Adrenal gland (tissue), 19 donors: ENCODE measurements at places on chromosomes 3 and 15.

DNA sequence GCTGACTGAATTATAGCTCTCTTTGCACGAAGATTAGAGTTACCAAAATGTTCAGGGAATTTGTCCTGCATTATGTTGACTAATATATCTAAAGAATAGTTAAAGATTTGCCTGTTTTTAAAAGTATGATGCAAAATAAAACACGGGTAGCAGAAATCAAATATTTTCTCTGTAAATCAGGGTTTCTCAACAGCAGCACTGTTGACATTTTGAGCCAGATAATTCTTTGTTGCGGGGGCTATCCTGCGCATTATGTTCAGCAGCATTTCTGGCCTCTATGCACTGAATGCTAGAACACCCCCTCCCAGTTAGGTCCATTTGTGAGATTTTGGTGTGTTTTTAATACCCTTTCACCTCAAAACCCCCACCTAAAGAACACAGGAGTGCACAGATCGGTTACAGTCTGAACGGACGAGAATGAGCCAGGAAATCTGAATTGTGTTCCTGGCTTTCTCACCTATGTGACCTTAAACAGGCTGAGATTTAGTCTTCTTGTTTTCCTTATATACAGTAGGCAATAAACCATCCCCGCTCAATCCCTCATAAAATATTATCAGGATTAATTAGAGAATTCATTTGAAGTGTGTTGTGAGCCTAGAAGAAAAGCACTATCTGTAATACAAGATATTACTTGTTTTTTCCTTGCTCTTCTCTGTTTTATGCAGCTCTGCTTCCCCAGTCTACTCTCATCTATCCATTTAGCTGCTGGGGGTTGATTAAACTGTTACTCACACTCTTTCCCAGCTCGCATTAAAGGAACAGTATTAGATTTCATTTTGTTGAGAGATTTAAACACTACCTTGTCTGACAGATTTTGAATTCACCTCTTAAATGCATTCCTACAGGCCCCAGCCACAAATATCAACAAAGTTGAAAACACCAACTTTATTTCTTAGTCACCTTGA is 247.5 kb upstream of the GOLIM4 start:
- no peaks in the 10 kb centered on the region for H3K36me3 ChIP-seq
- no peak overlapping the region for H3K27ac ChIP-seq
- no peak overlapping the region for H3K4me3 ChIP-seq
- H3K27me3 ChIP-seq = no peaks in the 10 kb centered on the region
- DNase-seq = no peak
- H3K4me1 ChIP-seq = no peaks in the 10 kb centered on the region

GRCh38 chr15:83848315-83849050 is 194.6 kb downstream of the ADAMTSL3 start:
- no peak overlapping the region for H3K4me3 ChIP-seq
- no peaks in the 10 kb centered on the region for H3K27me3 ChIP-seq
- peak overlapping the region; percentile 38 for H3K27ac ChIP-seq

DNA sequence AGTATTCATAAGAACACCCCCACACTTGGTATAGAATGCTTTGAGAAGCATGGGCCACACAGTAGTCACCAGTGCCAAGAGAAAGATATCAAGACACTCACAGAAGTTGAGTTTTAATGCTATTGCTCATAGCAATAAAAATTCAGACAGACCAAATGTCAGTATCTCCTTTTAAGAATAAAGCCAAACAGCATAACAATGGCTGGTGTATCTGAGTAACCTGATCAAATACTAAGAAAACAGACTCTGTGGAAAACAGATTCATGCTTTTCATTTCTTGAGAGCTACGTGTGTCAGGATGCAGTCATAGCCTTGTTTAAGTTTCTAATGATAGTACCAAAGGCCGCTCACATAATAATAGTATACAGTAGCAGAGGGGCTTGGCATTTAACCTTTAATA is 778.5 kb downstream of the MECOM start:
- H3K27me3 ChIP-seq = no peaks in the 10 kb centered on the region
- H3K36me3 ChIP-seq = no peaks in the 10 kb centered on the region
- DNase-seq = no peak
- no peaks in the 10 kb centered on the region for H3K4me1 ChIP-seq
- H3K27ac ChIP-seq = no peak overlapping the region

DNA sequence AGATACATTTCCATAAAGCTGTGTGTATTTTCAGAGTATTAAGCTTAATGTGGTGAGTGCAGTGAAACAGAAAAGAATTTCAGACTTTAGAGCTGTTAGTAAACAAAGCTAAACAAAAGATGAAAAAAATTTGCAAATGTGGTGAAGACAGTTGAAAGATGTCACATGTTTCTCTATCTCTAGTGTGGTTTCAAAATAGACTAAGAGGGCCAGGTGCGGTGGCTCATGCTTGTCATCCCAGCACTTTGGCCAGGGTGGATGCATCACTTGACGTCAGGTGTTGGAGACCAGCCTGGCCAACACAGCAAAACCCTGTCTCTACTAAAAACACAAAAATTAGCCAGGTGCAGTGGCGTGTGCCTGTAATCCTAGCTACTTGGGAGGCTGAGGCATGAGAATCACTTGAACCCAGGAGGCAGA is 466.0 kb upstream of the NR2F2 start:
- H3K4me1 ChIP-seq = no peaks in the 10 kb centered on the region
- no peak overlapping the region for H3K4me3 ChIP-seq
- no peak overlapping the region for H3K27ac ChIP-seq
- H3K27me3 ChIP-seq = peaks cover 4% of the 10 kb centered on the region

DNA sequence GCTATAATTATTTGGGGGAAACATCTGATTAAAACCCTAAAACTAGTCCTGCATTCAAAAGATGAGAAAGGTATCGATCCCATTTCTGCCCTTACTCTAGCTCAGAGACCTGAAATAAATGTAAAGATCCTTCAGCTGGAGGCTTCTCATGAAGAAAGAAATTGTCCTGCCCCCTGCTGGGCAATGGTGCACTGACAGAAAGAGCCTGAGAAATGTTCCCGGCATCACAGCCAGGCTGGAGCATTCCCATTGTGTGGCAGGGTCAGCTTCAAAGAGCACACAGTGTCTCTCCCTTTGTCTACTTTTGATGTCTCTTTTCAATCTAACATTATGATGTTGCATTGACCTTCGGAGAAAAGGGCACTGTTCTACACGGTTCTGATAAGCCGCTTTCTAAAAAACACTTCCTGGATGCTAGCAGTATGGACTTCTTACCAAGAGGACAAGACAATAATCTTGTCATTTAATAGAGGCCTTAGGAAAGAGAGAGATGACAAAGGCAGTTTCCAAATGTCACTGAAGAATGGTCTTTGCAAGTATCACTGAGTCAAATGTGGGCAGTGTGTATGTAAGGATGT is 287.5 kb downstream of the MAGI1 start:
- no peaks in the 10 kb centered on the region for H3K36me3 ChIP-seq
- H3K4me1 ChIP-seq = no peaks in the 10 kb centered on the region
- peak; percentile 51 for DNase-seq

- no peak overlapping the region for H3K27ac ChIP-seq
- H3K4me3 ChIP-seq = no peak overlapping the region
- H3K27me3 ChIP-seq = no peaks in the 10 kb centered on the region
Measured at GRCh38 chr3:74456166-74456565, 158.3 kb downstream of the CNTN3 start.

GRCh38 chr3:23202921-23203707 is at the start of gene UBE2E2:
Gene UBE2E2, plus strand, starts transcription at chr3:23203327.
- peak within 1 kb of the TSS; percentile 93 for H3K27ac ChIP-seq
- no peaks in the 10 kb centered on the region for H3K27me3 ChIP-seq
- no peaks in the 10 kb centered on the region for H3K36me3 ChIP-seq
- peak within 1 kb of the TSS; percentile 82 for H3K4me3 ChIP-seq

DNA sequence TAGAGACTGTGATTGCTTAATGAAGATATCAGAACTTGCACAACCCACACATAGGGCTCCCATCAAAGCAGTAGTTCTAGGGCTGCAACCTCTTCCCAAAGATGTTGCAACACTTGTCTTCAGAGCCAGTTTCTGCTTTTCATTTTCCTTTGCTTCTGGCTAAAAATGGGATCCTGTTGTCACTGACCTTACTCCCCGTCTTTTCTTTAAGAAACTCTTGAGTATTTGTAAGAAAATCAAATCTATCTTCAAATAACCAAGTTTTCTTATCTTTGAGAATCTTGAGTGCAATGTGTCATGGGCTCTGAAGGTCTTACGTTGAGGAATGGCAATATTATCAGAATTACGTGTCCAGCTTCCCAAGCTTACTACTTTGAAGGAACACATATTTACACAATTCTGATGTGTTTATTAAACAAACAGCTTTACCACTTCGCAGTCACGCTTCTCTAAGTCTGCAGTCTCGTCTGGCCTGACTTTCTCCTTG is 24.1 kb downstream of the CACNA1D start:
- H3K36me3 ChIP-seq = no peaks in the 10 kb centered on the region
- H3K4me1 ChIP-seq = peaks cover 23% of the 10 kb centered on the region
- no peak overlapping the region for H3K4me3 ChIP-seq
- H3K27me3 ChIP-seq = no peaks in the 10 kb centered on the region
- DNase-seq = no peak

DNA sequence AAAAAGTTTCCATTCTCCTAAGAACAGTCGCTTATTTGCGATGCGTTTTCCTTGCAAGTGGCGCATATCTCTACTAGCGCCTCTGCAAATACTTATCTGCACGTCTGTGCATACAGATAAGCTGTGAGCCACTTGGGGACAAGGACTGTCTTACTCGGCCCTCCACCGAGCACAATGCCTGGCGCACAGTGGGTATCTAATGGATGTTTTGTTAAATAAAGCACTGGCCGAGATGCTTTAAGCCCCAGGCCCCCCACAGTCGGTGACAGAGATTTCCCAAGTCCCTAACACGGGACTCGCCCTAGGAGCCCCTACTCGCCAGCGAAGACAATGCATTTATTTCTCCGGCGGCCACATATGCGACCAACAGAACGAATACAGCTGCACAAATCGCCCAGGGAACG is 503 bp downstream of the HLTF start:
- H3K27me3 ChIP-seq = no peaks in the 10 kb centered on the region
- H3K4me3 ChIP-seq = peak overlapping the region; percentile 95
- no peaks in the 10 kb centered on the region for H3K36me3 ChIP-seq
